ENCODE measurements at places on chromosomes 6 and 20. TPM values are rescaled to one million over a fixed set of nuclear protein-coding genes. Genes with fewer than 3 reads are reported as not detected.

The GSTA1 gene
- total RNA-seq = not detected

The BPIFA1 gene
- not detected for total RNA-seq

The TMX4 gene
- 80.3 TPM for total RNA-seq

DNA sequence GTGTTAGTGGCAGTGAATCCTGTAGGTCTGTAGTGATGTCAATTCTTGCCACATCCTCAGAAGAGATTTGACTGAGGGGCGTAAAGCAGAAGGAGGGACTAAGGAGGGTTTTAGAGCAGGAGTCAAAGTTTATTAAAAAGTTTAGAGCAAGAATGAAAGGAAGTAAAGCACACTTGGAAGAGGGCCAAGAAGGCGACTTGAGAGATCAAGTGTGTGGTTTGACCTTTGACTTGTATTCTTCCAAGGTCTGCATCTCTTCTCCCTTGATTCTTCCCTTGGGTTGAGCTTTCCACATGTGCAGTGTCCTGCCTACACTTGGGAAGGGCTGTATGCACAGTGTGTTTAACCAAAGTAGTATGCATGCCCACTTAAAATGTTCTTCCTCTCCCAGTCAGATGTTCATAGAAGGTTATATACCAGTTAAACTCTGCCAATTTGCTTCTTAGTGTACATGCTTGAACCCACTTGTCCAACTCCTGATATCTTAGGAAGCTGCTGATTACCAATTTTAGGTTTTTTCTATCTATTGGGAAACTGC is 627.6 kb downstream of the MMUT start:
- H3K4me1 ChIP-seq = no peaks in the 10 kb centered on the region
- no peak overlapping the region for H3K27ac ChIP-seq
- H3K4me3 ChIP-seq = no peak overlapping the region
- H3K36me3 ChIP-seq = no peaks in the 10 kb centered on the region
- DNase-seq = no peak

GRCh38 chr20:19758133-19758500 is at the start of gene RIN2:
TSS of gene RIN2 (plus strand) at chr20:19758258. CDS start at chr20:19889602, 131,344 bp downstream.
- no peak within 1 kb of the TSS for H3K27ac ChIP-seq
- peaks cover 44% of the 10 kb centered on the region for H3K27me3 ChIP-seq
- H3K4me1 ChIP-seq = no peaks in the 10 kb centered on the region
- DNase-seq = no peak
- H3K36me3 ChIP-seq = no peaks in the 10 kb centered on the region

GRCh38 chr6:41878961-41879405 is 16.2 kb downstream of the USP49 start:
- no peaks in the 10 kb centered on the region for H3K36me3 ChIP-seq
- H3K27me3 ChIP-seq = no peaks in the 10 kb centered on the region
- no peaks in the 10 kb centered on the region for H3K4me1 ChIP-seq
- no peak overlapping the region for H3K4me3 ChIP-seq
- no peak overlapping the region for H3K27ac ChIP-seq

DNA sequence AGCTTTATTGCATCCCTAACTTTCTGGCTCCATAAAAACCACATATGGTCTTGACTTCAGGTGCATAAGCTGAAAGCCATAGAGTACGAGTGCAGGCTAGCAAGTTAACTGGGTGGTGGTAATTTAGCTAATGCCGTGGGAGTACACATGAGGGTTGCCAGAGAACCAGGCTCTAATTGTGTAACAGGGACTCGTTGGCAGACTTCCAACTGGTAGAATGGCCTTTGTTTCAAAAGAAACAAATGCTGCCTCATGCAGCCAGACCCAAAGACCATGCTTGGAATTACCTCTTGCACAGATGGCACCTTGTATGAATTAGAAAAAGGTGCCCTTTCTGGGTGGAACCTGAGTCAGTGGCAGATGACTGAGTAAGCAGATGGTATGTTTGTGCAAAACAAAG is 73.2 kb downstream of the LY86 start:
- peaks cover 15% of the 10 kb centered on the region for H3K36me3 ChIP-seq
- no peak overlapping the region for H3K27ac ChIP-seq
- peaks cover 8% of the 10 kb centered on the region for H3K27me3 ChIP-seq
- DNase-seq = no peak
- H3K4me1 ChIP-seq = peaks cover 62% of the 10 kb centered on the region

DNA sequence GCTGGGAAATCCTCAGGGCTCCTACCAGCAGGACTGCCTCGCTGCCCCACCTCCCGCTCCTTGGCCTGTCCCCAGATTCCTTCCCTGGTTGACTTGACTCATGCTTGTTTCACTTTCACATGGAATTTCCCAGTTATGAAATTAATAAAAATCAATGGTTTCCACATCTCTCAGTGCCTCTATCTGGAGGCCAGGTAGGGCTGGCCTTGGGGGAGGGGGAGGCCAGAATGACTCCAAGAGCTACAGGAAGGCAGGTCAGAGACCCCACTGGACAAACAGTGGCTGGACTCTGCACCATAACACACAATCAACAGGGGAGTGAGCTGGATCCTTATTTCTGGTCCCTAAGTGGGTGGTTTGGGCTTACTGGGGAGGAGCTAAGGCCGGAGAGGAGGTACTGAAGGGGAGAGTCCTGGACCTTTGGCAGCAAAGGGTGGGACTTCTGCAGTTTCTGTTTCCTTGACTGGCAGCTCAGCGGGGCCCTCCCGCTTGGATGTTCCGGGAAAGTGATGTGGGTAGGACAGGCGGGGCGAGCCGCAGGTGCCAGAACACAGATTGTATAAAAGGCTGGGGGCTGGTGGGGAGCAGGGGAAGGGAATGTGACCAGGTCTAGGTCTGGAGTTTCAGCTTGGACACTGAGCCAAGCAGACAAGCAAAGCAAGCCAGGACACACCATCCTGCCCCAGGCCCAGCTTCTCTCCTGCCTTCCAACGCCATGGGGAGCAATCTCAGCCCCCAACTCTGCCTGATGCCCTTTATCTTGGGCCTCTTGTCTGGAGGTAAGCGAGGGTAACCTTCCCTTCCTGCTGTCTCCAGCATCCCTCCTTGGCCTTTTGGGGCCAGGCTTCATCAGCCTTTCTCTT is at the start of gene CFB:
TSS of gene CFB (plus strand) at position 589 of the 863 bp plus-strand sequence. CDS start at position 716, 127 bp downstream.
- DNase-seq = no peak
- peaks cover 21% of the 10 kb centered on the region for H3K27me3 ChIP-seq
- peaks cover 2% of the 10 kb centered on the region for H3K36me3 ChIP-seq
- no peak within 1 kb of the TSS for H3K27ac ChIP-seq

GRCh38 chr6:34982424-34982852 is 93.4 kb downstream of the ANKS1A start:
- H3K4me3 ChIP-seq = no peak overlapping the region
- no peaks in the 10 kb centered on the region for H3K4me1 ChIP-seq
- no peaks in the 10 kb centered on the region for H3K27me3 ChIP-seq
- H3K36me3 ChIP-seq = peaks cover 2% of the 10 kb centered on the region
